ENCODE measurements at places on chromosomes 2 and 18.
A peak's percentile ranks its signal among the peaks of the same experiment; 100 is the strongest.

- DNase-seq, result peak; percentile 26
Observed at GRCh38 chr2:46666044-46666679, 186.8 kb downstream of the TMEM247 start.

GRCh38 chr2:71667256-71668182, 214.2 kb downstream of the DYSF start:
- DNase-seq, result no peak

- DNase-seq, result no peak
Observed at GRCh38 chr2:241033336-241033987, 35.0 kb downstream of the SNED1 start.

DNA sequence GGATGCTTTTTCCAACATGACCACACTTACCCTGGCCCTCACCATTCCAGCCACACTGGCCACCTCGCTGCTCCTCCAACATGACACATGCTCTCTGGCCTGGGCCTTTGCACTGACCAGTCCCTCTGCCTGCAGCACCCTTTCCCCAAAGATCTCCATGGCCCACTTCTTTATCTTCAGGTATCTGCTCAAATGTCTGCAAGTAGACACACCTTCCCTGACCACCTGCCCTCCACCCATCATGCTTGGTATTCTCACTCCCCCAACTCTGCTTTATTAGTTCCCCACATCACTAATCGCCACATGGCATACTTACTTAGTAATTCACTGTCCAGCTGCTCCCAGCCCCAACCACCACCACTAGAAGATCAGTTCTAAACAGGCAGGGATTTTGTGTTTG, 214.2 kb downstream of the BCL11A start:
- no peak for DNase-seq

DNA sequence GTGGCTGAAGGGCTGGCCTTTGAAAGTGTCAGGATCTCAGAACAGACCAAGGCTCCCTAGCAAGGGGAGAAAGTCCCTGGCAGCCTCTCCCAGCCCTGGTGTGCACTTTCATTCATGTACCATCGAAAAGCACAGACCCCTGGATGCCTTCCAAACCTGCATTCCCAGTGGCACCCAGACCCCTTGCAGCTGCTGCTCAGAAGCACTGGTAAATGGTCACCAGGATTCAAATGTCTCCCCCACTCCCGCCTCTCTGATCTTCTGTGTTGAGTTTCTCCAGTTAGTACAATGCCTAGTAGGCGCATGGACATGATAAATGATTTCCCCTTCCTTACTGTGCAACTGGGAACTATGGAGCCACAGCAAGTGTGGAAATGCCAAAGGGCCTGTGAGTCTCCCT, 180.0 kb downstream of the GLI2 start:
- DNase-seq, result no peak

DNA sequence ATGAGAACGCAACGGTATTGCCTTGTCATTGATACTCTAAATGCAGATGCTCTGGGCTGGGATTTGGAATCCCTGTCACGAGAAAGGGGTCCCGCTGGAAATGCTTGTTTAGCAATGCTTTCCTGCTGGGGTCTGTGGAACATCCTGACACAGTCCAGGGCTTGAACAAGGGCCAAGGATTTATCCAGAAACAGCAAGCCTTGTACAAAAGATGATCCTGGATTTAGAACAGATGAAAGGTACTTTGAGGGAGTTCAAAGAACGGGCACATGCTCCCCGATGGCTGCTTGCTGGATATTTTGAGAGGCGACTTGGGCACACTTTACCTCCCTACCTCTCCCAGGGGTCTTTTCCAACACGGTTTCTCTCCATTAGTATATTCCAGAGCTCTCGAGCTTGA, 108.1 kb upstream of the CELF4 start:
- no peak for DNase-seq

- peak; percentile 43 for DNase-seq
Observed at GRCh38 chr18:12376034-12376753, 833 bp downstream of the AFG3L2 start.

DNA sequence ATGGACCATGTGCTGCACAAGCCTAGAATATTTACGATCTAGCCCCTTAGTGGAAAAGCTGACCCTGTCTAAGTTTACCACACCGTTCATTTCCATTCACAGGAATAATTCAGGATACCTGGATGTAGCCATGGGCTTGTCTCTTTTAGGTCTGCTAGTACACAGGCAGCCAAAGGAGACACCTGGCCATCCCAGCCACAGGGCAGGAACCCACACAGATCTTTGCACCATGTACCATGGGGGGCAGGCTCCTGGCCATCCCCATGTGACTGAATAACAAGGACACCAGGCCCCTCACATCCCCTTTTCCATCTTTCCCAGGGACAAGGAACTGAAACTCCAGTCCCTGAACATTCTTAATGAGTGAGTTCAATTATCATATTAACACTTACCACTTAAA, 467.3 kb upstream of the MYT1L start:
- DNase-seq, result no peak

DNA sequence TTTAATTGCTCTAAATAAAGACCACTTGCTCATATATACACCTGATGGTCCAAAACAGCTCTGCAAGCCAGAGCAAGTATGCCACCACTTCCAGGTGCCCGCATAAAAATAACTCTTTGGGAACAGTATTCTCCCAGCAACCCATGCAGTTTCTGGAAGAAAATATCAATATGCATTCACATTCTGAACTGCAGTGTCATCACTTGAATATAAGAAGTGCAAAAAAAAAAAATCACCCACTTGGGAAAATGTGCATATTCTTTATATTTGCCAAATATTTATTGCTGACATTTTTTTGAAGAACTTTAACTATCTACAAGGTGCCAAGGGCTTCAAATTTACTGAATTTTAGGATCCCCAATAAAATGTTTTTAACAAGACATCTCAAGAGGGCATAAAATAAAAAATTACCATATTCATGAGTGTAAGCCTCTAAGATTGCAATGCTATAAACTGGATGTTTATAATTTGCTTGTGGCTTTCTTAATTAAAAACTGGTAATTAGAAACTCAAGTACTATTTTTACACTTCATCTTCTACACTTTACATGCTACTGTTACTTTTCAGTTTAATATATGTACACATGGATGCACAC, 360.6 kb upstream of the HNRNPA3 start:
- no peak for DNase-seq

DNA sequence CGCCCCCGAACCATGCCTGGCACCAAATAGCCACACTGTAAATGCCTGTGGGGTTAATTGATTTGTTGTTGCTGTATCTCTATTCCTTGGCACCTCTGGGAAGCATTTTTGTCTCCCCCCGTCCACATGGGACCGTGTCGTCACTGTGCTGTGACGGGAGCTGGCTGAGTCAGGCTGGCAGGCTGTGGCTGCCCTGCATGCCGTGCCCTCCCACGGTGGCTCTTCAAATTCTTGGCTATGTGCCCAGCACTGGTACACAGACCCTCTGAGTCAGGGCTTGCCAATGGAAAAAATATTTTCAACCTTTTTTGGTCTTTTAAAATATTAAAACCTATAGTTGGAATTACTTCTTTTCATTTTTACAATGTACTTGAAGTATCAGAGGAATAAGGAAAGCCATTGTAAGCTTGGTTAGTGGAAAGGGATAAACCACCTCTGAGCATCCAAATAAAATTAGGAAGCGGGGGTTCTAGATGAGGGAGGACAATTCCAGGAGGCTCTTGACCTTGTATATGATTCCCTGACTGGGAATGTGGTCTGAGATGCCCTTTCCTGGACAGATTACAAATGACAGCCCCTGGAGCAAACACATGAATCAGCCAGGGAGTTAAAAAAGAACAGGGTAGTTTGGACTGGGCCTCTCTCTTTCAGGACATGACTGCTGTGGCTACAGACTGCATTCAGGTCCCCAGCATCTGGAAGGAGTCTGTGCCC, 59.4 kb downstream of the DGKD start:
- no peak for DNase-seq

GRCh38 chr2:237492137-237492890, 5.3 kb downstream of the MLPH start:
- DNase-seq, result no peak

DNA sequence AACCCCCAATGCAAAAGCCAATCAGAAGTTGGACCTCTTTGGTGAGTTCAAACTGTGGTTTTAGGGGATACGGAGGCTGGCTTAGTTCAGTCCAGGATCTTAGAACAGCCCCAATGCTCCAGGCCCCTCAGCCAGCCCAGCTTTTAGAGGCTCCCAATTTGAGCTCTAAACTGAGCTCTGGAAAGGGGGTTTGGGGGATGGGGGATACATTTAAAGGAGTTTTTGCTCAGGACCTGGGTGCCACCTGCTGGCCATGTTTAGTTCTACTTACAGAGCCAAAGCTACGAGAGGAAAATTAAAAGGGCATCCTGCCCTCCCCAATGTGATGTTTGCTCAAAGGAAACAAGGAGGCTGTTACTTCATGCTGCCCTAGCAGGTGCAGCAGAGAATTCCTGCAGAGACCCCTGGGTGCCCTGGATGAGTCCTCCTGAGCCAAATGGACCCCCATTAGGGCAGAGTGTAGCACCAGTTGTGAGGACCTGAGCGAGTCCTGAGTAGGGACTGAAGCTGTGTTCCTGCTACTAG, 15.9 kb upstream of the TMEM214 start:
- DNase-seq, result peak; percentile 66

DNA sequence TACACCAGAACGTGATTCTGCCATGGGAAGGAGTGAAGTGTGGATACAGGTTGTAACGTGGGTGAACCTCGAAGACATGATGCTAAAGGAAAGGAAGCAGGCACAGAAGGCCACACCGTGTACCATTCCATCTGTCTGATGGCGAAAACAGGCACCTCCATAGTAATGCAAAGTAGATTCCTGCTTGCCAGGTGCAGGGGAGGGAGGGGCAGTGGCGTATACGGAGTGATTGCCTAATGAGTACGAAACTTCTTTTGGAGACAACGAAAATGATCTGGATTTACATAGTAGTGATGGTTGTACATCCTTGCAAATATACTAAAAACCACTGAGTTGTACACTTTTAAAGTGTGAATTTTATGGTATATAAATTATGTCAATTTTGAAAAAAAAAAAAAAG, 106.7 kb downstream of the GBX2 start:
- DNase-seq, result no peak

- DNase-seq, result no peak
Observed at GRCh38 chr2:66323406-66323805, 111.5 kb upstream of the MEIS1 start.

- DNase-seq, result no peak
Observed at GRCh38 chr2:39290433-39290832, 46.7 kb upstream of the CDKL4 start.

- no peak for DNase-seq
Observed at GRCh38 chr18:78547817-78548216, 431.8 kb upstream of the SALL3 start.

DNA sequence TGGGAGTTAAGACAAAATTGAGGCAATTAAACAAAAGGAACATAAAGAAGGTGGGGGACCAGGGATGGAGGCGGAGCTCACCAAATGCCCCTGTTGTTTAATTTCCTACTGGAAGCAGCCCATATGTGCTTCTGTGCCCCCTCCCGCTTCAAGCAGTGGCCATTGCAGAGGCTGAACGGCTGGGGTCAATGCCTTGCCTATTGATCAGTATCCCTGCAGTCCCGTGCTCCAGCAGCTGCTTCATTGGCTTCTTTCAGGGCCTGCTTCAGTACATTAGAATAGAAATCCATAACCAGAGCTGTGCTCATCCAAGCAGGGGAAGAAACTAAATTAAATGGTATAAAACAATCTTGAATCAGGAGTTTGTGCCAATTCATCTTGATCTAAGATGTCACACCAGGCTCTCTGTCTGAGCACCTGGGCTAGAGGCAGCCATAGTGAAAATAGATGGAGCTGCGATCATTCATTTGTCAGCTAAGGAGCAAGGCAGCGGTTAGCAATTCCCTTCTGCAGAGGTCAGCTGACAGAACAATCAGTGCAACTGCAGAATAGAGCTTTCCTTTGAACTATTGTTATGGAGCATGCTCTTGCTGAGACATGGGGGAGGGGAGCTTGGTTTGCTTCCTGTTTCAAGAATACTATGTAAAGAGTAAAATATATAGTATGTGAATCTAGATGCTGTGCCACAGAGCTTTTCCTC, 222.4 kb downstream of the WDR7 start:
- no peak for DNase-seq

DNA sequence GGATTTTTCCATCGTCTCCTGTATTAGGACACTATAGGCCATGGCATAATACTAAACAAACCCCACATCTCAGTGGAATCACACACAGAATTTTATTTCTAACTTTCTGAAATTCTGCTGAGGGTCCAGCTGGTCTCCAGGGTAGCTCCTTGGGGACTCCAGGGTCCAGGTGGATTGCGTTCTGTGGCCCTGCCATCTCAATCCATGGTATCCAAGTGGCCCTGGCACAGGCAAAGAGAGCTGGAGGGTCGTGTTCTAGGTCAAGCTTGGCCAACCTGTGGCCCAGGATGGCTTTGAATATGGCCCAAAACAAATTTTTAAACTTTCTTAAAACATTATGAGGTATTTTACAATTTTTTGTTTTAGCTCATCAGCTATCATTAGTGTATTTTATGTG, 134.6 kb downstream of the CTIF start:
- DNase-seq, result no peak

DNA sequence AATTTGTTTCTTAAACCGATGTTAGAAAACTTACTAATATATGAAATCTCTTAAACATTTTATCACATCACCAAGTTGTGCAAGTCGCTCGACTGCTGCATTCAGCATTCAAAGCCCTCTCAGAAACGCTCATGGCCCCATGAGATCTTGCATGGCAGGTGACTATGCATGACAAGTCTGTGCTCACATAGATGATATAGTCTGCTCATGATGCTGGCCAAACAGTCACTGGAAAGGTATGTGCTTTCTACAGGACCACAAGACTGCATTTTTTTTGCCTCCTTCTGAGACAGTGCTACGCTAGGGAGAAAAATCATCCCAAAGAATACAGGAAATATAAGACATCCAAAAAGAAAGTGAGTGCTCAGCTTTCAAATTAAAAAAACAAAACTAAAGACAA, 98.3 kb upstream of the ZBTB14 start:
- DNase-seq, result no peak

DNA sequence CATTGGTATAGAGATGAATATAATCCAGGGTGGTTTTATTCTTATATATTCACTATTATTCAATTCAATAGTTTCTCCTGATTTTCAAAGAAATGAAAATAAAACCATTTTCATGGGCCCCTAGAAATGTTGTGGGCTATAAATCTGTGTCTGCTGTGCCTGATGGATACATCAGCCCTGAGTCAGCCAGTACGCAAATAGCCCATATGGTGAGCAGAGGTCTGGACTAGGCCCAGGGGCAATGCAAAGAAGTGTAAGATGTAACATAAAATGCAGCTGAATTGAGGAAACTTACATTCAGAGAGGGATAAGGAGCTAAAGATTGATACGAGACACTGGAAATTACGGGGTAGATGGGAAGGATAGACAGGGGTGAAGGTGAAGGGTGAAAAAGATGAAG, 122.5 kb downstream of the MAIP1 start:
- DNase-seq, result no peak

Data from transverse colon (tissue), 4 donors.